Suppressor macrophage treated with lipopolysaccharide for 4 hours (primary cell): ENCODE measurements at places on chromosomes 2 and 18.

DNA sequence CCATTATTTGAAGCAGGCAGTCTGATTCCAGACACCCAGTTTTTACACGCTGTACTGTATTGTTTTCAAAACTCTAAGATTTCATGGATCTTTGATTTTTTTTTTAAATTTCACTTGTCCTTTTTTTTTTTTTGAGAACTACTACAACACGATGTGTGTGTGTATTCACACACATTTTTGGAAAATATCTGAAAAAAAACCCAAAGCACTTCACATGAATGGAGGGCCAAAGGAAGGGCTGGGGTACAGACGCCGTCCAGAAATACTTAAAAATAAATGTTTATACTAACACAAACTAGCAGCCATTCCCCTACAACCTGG is 314 bp upstream of the SSB start:
- DNase-seq, result no peak

- DNase-seq, result peak; percentile 99
Observed at GRCh38 chr2:197705121-197705911, at the start of gene MARS2. Gene MARS2 (plus strand): TSS chr2:197705369. CDS start chr2:197705406, 37 bp downstream.

DNA sequence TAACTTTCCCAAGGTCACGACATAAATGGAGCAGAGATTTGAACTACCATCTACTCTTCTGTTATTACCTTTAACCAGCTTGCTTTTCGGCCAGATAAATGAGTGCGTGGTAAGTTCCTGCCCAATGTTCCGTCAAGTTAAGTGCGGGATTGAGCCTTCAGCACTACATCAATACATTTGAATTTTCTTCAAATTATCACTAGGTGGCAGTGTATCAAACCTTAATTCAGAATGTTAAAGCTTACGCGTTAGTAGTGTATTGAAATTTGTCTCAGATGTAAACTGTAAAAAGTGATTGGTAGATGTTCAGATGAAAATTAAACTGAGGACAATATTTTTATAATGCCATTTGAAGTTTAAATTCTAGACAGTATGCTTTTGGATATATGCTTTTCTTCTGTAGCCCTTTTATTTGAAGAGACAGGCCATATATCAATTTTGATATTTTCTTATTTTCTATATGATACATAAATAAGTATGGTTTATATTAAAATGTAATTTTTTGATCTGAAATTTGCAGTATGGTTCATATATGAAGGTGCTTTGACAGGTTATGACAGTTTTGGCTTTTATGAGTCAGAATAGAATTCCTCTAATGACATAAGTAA is 681.3 kb downstream of the ADCYAP1 start:
- peak; percentile 56 for DNase-seq

GRCh38 chr2:11889854-11890253 is 143.4 kb downstream of the LPIN1 start:
- DNase-seq, result no peak

GRCh38 chr2:49255409-49255971 is 101.2 kb upstream of the FSHR start:
- no peak for DNase-seq

- peak; percentile 18 for DNase-seq
Observed at GRCh38 chr2:236177604-236177966, 9.4 kb upstream of the GBX2 start.

- DNase-seq, result no peak
Observed at GRCh38 chr2:17388798-17389197, 129.4 kb downstream of the RAD51AP2 start.

DNA sequence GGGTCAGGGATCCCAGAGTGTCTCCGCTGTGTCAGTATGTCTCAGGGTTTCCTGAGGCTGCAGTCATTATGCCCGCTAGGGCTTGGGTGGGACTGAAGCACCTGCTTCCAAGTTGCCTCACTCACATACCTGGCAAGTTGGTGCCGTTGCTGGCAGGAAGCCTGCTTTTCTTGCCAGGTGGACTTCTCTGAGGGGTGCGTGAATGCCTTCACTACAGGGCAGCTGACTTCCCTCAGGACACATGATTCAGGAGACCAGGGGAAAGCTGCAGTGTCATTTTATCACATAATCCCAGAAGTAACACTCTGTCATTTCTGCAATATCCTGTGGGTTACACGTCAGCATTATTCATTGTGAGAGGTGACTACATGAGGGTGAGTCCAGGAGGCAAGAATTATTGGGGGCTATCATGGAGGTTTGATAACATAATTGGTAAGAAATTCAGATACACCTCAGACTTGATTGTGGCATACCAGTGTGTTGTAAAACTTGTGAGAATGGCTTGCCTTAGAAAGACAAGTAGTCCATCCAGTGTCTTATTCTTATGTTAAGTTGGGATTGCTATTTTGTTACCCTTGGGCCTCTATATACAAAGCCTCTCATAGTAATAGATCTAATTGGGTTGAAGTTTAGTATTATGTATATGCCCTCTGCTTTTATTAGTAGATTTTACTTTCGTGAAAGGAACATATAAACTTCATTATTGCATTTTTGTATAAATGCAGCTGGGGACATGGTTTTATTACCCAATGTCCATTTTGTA is 44.1 kb downstream of the NEDD4L start:
- peak; percentile 59 for DNase-seq

- DNase-seq, result no peak
Observed at GRCh38 chr2:42045352-42045751, 2.5 kb upstream of the PKDCC start.

DNA sequence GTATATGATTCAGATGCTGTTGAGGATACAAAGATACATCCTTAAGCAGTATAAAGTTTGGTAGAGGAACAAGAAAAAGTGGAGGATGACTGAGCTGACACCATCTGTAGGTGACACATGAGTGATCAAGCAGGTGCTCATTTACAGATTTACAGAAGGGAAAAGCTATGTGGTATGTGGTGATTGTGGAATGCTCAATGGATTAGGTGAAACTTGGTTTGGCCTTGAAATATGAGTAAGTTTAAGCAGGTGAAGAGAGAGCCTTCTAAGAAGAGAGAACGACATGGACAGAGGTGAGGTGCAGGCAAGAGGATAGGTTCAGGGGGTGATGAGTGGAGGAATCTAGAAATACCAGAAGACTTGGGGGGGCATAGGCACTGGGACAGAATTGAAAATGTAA is 5.9 kb downstream of the ASXL3 start:
- DNase-seq, result no peak
